Renal cortical epithelial cell (primary cell): ENCODE measurements at places on chromosomes 7 and 10.
A peak's percentile ranks its signal among the peaks of the same experiment; 100 is the strongest.

- no peak for DNase-seq
Measured at GRCh38 chr10:80870282-80870681, 332.6 kb downstream of the SH2D4B start.

GRCh38 chr10:9097206-9097990 lies 1042.9 kb downstream of the GATA3 start:
- no peak for DNase-seq

- no peak for DNase-seq
Measured at GRCh38 chr7:155409980-155410379, 47.9 kb upstream of the EN2 start.

GRCh38 chr10:118760265-118760664 lies 5.5 kb upstream of the CACUL1 start:
- no peak for DNase-seq

GRCh38 chr7:118629898-118630438 lies 405.5 kb downstream of the ANKRD7 start:
- DNase-seq, result no peak

DNA sequence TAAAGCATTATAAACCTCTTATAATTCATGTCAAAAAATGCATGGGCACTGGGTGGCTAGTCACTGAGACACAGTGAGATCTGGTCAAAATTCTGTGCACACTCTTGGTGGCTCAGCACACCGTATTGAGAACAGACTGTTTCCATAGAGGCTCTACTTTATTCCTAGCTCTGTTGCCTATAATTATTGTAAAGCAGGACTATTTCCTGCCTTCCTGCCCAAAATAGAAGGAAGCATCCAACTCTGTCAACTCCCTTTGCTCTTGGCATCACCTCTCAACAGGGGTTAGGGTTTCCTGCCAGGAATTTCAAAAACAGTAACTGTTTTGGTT lies 45.1 kb downstream of the PTN start:
- no peak for DNase-seq

- no peak for DNase-seq
Measured at GRCh38 chr7:77415823-77416620, at the start of gene GSAP. Gene GSAP (minus strand): TSS chr7:77416349. CDS start chr7:77416321, 28 bp downstream.

DNA sequence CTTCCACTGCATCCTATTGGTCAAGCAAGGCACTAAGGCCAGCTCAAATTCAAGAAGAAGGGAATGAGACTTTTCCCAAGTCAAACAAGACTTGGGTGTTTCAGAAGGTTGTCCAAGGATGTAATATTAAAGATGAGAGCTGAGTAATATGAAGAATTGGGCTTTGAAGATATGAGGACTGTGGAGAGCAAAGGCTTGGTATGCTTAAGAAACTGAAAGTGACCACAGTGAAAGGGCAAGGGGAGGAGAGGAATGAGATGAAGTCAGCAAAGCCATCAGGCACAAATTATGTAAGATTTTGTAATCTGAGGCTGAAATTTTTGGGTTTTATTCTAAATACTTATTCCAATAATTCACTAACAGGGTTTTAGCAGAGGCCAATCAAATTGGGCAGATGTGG lies 38.6 kb upstream of the NPY start:
- DNase-seq, result no peak

DNA sequence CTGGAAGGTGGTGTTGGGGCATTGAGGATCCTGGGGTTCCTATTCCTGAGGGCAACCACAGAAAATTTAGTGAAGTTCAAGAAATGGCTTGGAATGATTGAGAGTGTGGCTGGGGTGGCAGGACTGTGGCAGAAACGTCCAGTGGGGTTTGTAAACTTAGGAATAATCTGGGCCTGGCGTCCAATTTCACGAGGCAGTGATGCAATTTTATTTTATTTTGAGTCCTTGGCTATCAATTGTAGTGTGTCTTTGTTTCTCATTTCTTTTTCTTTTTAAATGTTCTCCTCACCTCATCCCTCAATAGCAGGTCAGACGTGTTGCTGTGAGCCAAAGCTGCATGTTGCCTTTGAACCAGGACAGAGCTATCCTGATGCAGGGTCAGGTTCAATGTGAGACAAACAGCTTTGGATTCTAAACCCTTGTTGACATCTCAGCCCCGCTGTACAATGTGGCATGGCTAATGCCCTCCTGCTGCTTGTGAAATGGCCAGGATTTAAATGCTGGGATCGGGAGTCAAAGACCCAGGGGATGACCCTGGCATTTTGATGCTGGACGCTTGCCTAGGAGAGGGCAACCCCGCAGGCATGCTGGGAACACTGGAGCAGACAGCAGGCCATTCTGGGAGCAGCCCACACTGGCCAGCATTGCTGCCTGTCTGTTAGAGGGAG lies 64.8 kb downstream of the RBM20 start:
- DNase-seq, result no peak

GRCh38 chr7:130079846-130080394 lies 9.6 kb downstream of the KLHDC10 start:
- DNase-seq, result no peak

- DNase-seq, result peak; percentile 78
Measured at GRCh38 chr10:97572214-97572989, at the start of gene ANKRD2. Gene ANKRD2 (plus strand): TSS chr10:97572779. CDS start chr10:97572789, 10 bp downstream.

DNA sequence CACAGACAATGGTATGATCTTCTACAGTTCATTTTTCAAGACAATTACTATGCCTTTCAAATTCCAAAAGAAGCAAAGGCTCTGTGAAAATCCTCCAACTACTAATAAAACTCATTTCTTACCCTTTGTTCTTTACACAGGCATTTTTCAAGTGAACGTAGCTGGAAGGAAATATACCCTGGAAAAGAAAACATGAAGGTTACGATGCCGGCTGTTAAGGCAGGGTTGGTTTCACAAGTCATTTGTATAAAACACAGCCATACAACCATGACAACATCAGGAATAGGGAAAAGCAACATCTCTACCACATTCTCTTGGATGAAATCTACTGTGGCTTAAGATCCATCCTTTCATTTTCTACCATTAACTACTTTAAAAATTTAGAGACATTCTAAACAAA lies 207.9 kb downstream of the DOCK4 start:
- no peak for DNase-seq

- DNase-seq, result no peak
Measured at GRCh38 chr10:46298477-46299285, 11.9 kb downstream of the ANTXRL start.

- DNase-seq, result peak; percentile 33
Measured at GRCh38 chr7:123784263-123784662, 35.5 kb upstream of the WASL start.

- peak; percentile 95 for DNase-seq
Measured at GRCh38 chr10:62732841-62733653, 71.5 kb upstream of the ADO start.

GRCh38 chr7:86908948-86909347 lies 150.5 kb downstream of the ELAPOR2 start:
- DNase-seq, result peak; percentile 4

GRCh38 chr7:75658369-75658768 lies 80.4 kb downstream of the HIP1 start:
- no peak for DNase-seq

- DNase-seq, result no peak
Measured at GRCh38 chr7:44470628-44471245, 19.7 kb downstream of the NUDCD3 start.

- peak; percentile 45 for DNase-seq
Measured at GRCh38 chr7:39594988-39595620, 28.3 kb upstream of the RALA start.

- DNase-seq, result no peak
Measured at GRCh38 chr7:92246360-92247101, 757 bp downstream of the ANKIB1 start.

DNA sequence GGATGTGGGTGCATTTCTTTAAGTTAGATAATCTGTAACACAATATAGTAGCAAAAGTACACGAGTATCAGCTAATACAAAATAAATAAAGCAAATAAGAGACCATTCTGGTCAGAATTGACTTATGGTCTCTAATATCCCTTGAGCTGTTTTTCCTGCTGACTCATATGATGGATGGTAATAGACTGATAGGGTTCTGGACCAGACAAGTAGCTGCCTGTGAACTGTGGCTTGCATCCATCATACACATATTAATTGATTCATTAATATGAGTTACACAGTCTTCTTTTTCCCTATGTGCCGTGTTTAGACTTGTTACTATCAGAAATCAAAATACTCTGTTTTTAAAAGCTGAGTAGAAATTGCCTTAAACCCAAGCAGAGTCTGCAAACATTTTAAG lies 762.8 kb downstream of the GATA3 start:
- no peak for DNase-seq

- DNase-seq, result no peak
Measured at GRCh38 chr7:20364571-20365196, 34.0 kb downstream of the ITGB8 start.

DNA sequence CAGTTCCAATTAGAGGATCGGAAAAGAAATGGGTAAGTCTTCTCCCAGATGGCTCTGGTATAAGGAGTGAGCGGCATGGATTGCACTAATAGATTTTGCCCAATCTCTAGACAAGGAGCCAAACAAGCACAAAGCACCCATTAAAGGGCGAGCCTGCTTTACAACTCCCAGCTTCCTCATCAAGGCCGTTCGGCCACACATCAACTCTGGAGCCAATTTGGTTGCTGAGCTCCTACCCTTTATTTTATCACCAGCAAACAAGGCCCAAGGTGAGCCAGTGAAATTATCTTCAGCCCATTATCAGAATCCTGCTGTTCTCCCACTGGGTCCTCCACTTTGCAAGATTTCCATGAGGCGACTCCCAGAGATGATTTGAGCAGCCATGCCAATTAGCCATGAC lies 292.2 kb upstream of the NPVF start:
- no peak for DNase-seq

GRCh38 chr10:75976681-75977080 lies 545.3 kb downstream of the LRMDA start:
- DNase-seq, result no peak

- DNase-seq, result no peak
Measured at GRCh38 chr7:4964506-4964905, 5.5 kb upstream of the MMD2 start.
